ENCODE measurements at places on chromosomes 2 and 18.

- DNase-seq, result no peak
These were observed 237.4 kb downstream of the DOK6 start for GRCh38 chr18:69638056-69638455.

- no peak for DNase-seq
These were observed 159.4 kb downstream of the COPS8 start for GRCh38 chr2:237244976-237245646.

DNA sequence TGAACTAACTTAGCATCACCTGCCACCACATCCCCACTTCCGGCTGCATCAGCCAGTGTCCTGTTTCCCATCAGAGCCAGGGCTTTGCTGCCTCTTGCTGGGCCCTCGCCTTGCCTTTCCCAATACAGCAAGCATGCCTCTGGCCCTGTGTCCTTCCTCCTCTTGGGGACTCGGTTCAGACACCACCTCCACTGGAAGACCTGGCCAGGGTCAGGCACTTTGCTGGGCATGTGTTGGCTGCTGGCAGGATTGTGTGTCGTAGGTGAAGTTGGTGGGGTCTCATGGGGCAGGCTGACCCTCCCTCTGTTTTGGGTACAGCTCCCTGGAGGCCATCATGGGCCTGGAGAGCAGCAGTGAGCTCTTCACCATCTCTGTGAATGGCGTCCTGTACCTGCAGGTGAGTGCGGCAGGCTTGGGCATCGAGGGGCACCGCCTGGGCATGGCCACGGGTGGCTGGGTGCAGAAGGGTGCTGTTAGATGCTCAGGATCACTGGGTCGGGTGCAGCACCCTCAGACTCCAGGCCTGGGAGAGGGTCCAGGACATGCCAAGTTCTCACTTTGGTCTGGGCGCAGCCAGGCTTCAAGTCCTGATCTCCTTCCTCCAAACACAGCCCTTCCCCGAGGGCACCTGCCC lies 6.6 kb downstream of the ERFE start:
- no peak for DNase-seq

DNA sequence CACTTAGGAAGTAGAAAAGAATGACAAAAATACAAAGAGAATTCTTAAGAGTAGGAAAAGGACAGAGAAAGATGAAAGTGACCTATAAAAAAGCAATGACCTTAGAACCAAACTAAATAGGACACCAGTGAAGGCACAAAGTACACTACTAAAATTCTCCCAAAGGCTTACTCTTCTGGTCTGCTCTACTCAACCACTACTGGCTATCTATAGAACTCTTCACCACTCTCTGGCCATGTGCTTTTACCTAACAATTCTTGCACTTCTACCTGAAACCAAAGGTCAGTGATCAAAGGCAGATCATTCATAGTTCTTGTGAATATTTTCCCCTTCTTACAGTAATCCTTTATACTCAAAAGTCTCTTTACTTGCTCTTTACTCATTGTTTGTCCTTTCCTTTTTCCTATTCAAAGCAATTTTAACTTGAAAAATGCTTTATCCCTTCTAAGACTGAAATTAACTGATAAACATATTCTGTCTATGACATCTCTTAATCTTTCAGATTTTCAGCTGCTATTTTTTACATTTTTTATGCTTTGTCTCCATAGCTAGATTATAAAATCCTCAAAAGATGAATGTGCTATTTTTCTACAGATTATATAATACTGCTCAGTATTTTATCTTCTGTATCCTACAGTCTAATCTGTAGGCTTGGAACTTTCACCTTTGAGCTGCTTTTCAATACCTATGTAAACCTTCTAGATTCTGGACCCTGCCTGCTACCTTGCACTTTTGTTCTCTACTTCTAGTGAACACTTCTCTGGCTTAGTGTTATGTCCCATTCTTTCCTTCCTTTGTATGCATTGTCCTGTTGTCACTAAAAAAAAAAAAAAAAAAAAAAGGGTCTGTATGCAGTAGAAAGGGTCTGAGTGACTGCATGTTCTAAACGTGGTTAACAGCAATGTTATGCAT lies 64.6 kb downstream of the NCKAP1 start:
- DNase-seq, result no peak

- no peak for DNase-seq
These were observed 191.7 kb upstream of the ALKAL2 start for GRCh38 chr2:479490-480176.

DNA sequence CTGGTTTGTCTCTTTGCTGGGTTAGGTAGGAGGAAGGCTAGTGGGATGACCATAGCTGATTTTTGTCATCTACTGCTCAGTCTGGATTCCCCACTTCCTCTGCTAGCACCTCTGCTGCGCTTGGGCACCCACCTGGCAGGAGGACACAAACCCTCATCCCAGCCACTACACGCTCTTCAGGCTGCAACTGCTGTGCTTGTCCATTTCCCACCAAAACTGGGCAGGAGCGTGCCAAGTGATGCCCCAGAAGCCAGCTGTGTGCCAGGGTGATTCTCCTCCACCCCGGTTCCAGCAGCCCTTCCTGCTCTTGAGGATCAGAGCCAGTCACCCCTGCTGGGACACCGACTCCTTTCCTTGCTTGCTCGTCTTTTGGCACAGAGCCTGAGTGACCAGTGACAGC lies 15.7 kb upstream of the PER2 start:
- no peak for DNase-seq

- no peak for DNase-seq
These were observed 288.1 kb upstream of the UBE2E3 start for GRCh38 chr2:180692322-180692721.

- no peak for DNase-seq
These were observed 214.0 kb downstream of the TGIF1 start for GRCh38 chr18:3663870-3664512.

DNA sequence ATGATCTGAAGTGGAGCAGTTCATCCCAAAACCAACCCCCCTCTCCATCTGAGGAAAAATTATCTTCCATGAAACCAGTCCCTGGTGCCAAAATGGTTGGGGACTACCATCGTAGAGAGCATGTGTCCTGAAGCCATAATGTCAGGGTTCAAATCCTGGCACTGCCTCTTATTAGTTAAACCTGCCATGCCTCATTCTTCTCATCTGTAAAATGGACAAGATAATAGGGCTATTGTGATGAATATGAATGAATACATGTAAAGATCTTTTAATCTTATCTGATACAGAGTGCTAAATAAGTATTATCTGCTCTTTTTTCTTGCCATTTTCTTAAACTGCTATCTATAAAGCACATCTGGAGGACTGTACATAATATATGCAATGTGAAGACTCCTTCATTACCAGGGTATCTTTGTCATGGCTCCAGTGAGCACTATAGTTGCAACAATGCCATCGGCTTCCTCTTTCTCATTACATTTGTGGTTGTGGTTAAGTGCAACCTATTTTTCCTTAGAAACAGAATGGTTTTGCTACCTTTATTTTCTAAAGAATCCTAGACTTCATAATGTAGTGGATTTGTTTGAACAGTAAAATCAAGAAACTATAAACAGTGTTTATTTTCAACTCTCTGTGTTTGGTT lies 27.0 kb downstream of the MFSD6 start:
- no peak for DNase-seq

- no peak for DNase-seq
These were observed 88.0 kb downstream of the GALR1 start for GRCh38 chr18:77337604-77338003.

DNA sequence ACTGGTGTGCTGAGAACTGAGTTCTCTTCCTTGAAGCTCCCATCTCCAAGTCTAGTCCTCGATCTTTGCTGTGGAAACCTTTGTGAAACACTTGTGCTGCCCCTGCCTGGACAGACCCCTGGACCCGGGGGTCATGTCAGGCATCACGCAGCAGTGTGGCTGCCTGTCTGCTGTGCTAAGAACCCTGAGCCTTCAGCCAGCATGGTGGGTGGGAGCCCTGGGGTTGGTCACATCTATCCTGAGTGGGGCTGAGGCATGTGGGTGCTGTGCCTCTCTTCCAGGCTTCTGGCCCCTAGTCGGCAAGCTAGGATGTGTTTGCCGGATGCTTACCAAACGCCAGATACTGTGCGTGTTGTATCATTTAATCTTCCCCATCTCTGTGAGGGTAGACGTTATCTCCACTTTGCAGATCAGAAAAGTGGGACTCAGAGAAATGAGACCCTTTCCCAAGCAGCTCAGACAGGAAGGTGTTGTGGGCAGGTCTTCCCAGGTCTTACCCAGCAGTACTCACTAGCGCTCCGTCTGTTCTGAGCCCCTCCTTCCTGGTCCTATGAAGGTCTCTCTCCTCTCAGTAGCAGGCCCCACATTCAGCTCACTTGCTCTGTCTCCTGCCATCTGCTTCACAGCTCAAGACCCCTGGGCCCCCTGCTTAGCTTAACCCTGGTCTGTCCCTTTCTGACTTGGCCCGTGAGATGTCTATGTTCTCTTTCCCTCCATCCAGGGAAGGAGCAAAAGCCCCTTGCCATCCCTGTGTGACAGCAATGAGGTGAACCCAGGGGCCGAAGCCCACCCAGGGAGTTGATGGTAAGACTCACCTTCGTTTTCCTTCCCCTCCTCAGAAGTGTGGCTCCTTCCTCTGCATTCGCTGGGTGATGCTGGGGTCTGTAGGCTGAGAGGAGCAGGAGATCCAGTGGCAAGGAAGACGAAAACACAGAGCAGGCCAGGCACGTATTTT lies 242.8 kb downstream of the FAM210A start:
- no peak for DNase-seq

- DNase-seq, result no peak
These were observed 179.5 kb downstream of the EN1 start for GRCh38 chr2:118667964-118668363.

DNA sequence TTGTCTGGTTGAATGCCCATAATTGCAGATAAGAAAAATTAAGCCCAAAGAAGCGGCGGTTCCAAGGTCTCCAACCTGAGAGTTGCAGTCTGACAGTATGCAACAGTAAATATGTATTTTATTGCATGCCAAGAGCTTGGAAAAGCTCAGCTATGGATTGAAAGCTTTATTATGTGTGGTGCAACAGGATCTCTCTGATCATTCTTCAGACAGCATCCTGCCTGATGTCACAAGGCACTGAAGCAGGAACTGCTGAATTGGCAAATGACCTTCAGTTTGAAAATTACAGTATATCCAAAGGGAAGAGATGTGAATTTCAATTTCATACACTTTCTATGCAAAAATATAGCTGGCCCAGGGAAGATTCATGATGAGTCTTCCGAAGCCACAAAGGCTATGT lies 42.5 kb downstream of the DOCK10 start:
- no peak for DNase-seq

GRCh38 chr2:9135822-9136558 lies 70.6 kb upstream of the ASAP2 start:
- no peak for DNase-seq

DNA sequence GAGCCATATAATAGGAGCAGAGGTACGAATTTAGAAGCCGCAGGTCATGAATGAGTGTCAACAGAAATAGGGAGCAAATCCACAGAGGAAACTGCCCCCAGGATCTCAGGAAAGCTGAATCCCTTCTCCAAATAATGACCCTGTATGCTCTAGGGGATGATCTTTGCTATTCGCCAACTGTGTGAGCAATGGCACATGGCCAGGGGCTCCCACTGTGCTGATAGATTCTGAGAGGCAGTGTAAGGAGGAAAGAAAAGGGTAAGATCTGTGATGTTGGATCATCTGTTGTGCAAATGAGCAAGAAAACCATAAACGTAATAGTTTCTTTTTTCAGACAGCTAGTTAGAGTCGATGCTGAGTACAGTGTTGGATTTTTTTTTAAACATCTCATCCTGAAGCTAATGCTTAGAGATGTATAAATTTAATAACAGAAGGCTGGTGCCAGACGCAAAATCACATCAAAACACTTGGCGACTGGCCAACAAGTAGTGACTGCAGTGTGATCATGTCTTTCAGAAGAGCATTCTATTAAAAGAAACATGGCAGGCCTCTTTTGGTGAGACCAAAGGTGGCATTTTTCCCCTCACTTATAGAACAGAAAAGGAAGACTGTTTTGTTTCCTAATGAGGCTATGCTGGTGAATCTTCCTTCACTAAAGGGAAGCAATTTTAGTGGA lies 77.4 kb downstream of the ABCA12 start:
- no peak for DNase-seq

- DNase-seq, result no peak
These were observed 828.3 kb upstream of the PIK3C3 start for GRCh38 chr18:41126541-41127235.

DNA sequence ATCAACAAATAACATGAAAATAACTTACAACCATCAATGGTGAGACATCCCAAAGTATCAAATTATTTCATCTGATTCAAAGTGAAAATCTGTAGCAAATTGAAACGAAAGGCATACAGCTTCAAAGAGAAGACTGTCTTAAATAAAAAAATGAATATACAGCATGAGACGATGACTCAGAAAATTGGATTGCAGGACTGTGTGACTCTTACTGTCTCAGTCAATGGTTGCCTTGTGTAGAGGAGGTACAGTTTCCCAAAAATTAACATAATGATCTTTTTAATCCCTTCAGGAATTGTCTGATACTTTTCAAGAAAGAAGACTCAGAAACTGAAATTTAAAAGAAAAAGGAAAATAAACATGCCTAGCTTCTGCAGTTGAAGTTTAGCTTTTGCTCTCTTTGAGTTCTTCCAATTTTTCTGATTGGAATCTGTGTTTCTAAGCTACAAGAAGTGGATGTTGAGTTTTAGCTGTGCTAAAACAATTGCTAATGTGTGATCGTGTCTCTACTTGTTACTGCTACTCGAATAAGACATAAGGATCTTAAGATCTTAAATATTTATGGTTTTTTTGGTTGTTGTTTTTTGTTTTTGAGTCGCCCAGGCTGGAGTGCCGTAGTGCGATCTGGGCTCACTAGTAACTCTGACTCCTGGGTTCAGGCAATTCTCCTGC lies 41.1 kb upstream of the EPB41L3 start:
- DNase-seq, result no peak

- peak; percentile 39 for DNase-seq
These were observed 17.6 kb downstream of the CDC42EP3 start for GRCh38 chr2:37653805-37654378.

Data from trophoblast cell (in vitro differentiated cells and primary cell).